Suprapubic skin (tissue), 4 donors: ENCODE measurements at places on chromosomes 7 and 10. TPM values are rescaled to one million over a fixed set of nuclear protein-coding genes. Genes with fewer than 3 reads are reported as not detected.

CARD11 gene
- total RNA-seq: 0.24 TPM

HIBADH gene
- 32.2 TPM for total RNA-seq

SMKR1 gene
- not detected for total RNA-seq

DNA sequence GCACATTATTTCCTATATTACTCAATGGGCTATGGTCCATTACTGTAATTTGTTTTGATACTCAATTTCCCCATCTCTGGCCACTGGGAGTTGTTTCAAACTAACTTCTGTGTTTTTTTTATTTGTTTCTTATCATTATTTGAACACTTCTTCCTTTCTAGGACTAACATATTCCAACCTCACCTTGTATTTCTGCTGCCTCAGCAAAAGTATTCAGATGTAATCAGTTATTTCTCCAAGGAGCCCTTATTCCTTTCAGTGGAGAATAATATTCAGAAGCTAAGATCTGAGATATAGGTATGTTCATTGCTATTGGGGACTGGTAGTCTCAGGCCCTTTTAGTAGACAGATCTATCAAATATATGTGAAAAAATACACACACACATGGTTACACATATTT is 36.9 kb downstream of the TMEM168 start:
- no peaks in the 10 kb centered on the region for H3K27me3 ChIP-seq
- H3K27ac ChIP-seq: no peak overlapping the region
- no peaks in the 10 kb centered on the region for H3K4me1 ChIP-seq
- DNase-seq: no peak
- H3K4me3 ChIP-seq: no peak overlapping the region

- no peak overlapping the region for H3K27ac ChIP-seq
- H3K36me3 ChIP-seq: no peaks in the 10 kb centered on the region
- no peak overlapping the region for H3K4me3 ChIP-seq
- no peak for DNase-seq
Observed at GRCh38 chr10:43962346-43963191, 313.9 kb upstream of the ZNF32 start.

DNA sequence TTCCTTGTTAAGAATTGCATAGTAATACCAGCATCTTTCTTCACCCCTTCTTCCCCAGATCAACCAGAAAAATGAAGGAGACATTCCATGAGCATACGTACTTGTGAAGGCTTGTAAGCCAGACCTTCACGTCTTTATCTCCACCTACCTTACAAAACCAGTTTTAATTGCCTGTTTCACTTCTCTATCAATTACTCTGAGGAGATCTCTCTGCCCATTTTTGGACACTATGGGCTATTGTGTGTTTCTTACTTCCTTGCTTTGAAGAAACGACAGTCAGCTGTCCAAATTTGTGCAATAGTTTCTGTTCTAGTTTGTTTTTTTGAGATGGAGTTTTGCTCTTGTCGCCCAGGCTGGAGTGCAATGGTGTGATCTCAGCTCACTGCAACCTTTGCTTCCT is 349.7 kb upstream of the MBL2 start:
- no peak overlapping the region for H3K4me3 ChIP-seq
- DNase-seq: no peak
- no peaks in the 10 kb centered on the region for H3K36me3 ChIP-seq
- no peaks in the 10 kb centered on the region for H3K27me3 ChIP-seq
- no peak overlapping the region for H3K27ac ChIP-seq

- DNase-seq: no peak
- no peak overlapping the region for H3K27ac ChIP-seq
- H3K4me1 ChIP-seq: peaks cover 31% of the 10 kb centered on the region
- peak overlapping the region; percentile 92 for H3K4me3 ChIP-seq
- H3K36me3 ChIP-seq: no peaks in the 10 kb centered on the region
Observed at GRCh38 chr7:66920256-66920655, 769 bp upstream of the TMEM248 start.

DNA sequence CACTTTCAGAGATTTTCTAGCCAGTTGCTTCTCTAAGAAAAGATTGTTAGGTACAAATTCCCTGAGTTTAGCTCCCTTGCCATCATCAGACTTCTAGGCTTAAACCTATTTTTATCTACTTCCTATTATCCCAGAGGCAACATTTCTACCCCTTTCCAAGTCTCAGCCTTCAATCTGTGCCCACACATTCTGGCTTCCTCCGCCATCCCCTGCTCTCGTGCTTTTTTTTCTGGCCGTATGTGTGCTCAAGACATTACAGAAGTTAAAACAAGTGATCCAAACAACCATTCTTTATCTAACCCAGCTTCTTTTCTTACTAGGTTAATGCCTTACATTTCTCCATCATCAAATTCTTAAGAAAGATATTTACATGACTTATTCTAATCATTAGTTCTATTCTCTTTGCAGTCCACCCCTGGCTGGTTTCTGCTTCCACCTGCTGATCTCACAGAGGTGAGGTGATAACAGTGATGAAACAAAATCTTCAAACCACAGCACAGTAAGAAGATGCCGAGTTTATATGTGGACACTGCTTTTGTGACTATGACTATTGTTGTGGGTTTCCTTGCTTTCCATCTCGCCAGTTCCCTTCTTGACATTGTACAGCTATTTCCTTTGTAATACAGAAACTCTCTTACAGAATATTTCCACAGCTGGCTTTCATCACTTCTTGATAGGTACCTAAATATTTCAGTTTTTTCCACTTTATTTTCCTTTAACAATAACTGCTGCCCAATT is 18.3 kb upstream of the CDK6 start:
- no peak for DNase-seq
- H3K27me3 ChIP-seq: no peaks in the 10 kb centered on the region
- H3K4me1 ChIP-seq: no peaks in the 10 kb centered on the region
- no peak overlapping the region for H3K4me3 ChIP-seq
- H3K36me3 ChIP-seq: no peaks in the 10 kb centered on the region

GRCh38 chr10:92430103-92430502 is 139.1 kb downstream of the MARCHF5 start:
- H3K27ac ChIP-seq: no peak overlapping the region
- no peak for DNase-seq
- no peak overlapping the region for H3K4me3 ChIP-seq
- H3K36me3 ChIP-seq: no peaks in the 10 kb centered on the region
- no peaks in the 10 kb centered on the region for H3K27me3 ChIP-seq
- peaks cover 6% of the 10 kb centered on the region for H3K4me1 ChIP-seq

- H3K27ac ChIP-seq: no peak overlapping the region
- no peak overlapping the region for H3K4me3 ChIP-seq
- peaks cover 12% of the 10 kb centered on the region for H3K4me1 ChIP-seq
- H3K27me3 ChIP-seq: no peaks in the 10 kb centered on the region
Observed at GRCh38 chr7:92766461-92767003, 69.8 kb downstream of the CDK6 start.

- peaks cover 20% of the 10 kb centered on the region for H3K4me1 ChIP-seq
- H3K27ac ChIP-seq: no peak overlapping the region
- H3K4me3 ChIP-seq: no peak overlapping the region
- no peaks in the 10 kb centered on the region for H3K27me3 ChIP-seq
Observed at GRCh38 chr10:114357515-114357996, 46.7 kb downstream of the AFAP1L2 start.

- no peak overlapping the region for H3K27ac ChIP-seq
- H3K36me3 ChIP-seq: no peaks in the 10 kb centered on the region
- H3K4me1 ChIP-seq: no peaks in the 10 kb centered on the region
- H3K4me3 ChIP-seq: no peak overlapping the region
Observed at GRCh38 chr7:38413784-38414183, 140.3 kb upstream of the TARP start.

- H3K36me3 ChIP-seq: no peaks in the 10 kb centered on the region
- no peaks in the 10 kb centered on the region for H3K4me1 ChIP-seq
- no peak overlapping the region for H3K4me3 ChIP-seq
- no peaks in the 10 kb centered on the region for H3K27me3 ChIP-seq
- no peak overlapping the region for H3K27ac ChIP-seq
Observed at GRCh38 chr7:41540601-41541000, 162.3 kb downstream of the INHBA start.

DNA sequence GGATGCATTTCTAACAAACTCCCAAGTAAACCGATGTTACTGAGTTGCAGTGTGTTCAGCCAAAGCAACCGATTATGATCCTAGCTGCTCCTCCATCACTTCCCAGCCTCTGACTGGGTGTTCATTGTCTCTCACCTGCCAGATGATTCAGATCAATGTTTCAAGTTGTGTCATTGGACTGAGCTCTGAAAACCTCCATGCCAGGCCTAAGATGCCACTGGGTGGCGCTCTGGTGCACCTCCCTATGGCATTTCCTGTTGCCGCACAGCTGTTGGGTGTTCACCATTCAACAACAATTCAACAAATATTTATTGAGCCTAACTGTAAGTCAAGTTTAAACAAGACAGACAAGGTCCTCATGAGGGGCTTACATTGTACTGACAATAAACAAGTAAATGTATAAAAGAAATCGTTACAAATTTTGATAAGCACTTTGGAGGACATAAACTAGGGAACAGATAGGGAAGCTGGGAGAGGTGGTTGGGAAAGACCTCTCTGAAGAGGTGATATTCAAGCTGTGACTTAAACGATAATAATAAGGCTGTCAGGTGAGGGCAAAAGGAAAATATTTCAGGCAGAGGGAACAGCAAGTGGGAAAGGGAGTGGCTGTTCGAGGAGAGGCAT is 22.8 kb downstream of the RGR start:
- no peak overlapping the region for H3K27ac ChIP-seq
- DNase-seq: no peak
- H3K27me3 ChIP-seq: peaks cover 3% of the 10 kb centered on the region
- no peaks in the 10 kb centered on the region for H3K4me1 ChIP-seq
- no peaks in the 10 kb centered on the region for H3K36me3 ChIP-seq

GRCh38 chr7:135828604-135829003 is 80.0 kb upstream of the FAM180A start:
- no peak overlapping the region for H3K4me3 ChIP-seq
- no peak overlapping the region for H3K27ac ChIP-seq
- no peak for DNase-seq

DNA sequence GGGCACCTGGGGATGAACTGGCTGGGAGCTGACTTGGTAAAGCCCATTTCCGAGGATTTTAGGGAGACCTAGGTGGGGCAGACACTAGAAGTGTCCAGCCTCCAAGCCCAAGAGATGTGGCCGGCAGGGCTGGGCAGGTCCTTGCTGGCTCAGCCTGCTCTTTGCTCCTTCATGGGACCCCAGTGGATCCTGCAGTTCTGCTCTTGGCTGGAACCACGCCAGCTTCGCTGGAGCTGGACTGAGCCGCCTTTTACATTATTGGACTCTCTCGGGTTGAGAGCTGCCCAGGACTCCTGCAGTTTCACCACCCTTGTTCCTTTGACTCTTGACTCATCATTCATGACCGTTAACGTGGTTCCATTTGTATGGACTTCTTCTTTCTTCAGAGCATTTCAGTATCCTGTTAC is 5.7 kb downstream of the PPIF start:
- peak; percentile 74 for DNase-seq
- no peaks in the 10 kb centered on the region for H3K27me3 ChIP-seq
- H3K4me3 ChIP-seq: no peak overlapping the region
- H3K27ac ChIP-seq: no peak overlapping the region

DNA sequence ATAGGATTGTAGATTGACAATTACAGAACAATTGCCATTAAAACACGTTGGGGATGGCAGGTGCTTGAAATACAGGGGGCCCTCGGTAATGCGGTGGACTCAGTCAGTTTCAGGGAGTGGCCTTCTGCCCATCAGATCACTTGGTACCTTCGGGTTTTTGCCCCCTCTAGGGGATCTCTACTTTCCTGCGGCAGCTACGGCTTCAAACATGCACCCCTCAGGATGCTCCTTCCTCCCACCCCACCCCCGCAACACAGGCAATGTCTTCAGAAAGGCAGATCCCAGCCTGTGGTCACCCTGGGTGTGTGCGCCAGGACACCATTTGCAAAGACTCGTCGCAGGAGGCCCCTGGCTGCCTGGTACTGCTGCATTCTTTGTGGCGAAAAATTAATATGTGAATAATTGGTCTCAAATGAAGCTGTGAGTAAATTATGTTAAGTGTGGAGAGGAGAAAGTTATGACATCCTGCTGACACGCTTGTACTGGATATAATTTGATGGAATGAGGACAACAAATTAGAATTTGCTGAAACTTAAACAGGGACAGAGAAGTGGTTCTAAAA is 431.0 kb upstream of the MKI67 start:
- H3K4me1 ChIP-seq: no peaks in the 10 kb centered on the region
- H3K27me3 ChIP-seq: no peaks in the 10 kb centered on the region
- no peaks in the 10 kb centered on the region for H3K36me3 ChIP-seq
- no peak for DNase-seq
- H3K4me3 ChIP-seq: no peak overlapping the region

DNA sequence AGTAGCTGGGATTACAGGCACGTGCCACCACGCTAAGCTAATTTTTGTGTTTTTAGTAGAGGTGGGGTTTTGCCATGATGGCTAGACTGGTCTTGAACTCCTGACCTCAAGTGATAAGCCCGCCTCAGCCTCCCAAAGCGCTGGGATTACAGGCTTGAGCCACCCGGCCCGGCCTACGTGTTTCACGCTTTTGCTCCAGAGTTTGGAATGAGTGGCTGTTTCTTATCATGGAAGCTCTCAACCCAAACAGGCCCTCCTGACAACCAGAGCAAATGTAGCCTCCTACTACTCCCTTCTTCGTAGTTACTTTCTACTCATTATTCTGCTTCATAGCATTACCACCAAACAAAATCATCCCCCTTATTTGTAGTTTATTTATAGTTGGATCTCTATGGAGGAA is 26.8 kb upstream of the CASD1 start:
- H3K4me3 ChIP-seq: no peak overlapping the region
- no peaks in the 10 kb centered on the region for H3K36me3 ChIP-seq
- no peak for DNase-seq
- H3K4me1 ChIP-seq: no peaks in the 10 kb centered on the region
